ENCODE measurements at places on chromosomes 3 and 15.

DNA sequence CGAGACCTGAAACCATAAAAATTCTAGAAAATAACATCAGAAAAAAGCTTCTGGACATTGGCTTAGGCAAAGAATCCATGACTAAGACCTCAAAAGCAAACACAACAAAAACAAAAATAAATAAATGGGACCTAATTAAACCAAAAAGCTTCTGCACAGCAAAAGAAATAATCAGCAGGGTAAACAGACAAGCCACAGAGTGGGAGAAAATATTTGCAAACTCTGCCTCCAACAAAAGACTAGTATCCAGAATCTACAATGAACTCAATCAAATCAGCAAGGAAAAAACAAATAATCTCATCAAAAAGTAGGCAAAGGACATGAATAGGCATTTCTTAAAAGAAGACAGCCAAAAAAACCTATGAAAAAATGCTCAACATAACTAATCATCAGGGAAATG, 59.6 kb downstream of the DNAH12 start:
- no peaks in the 10 kb centered on the region for H3K4me1 ChIP-seq
- DNase-seq, result no peak
- H3K36me3 ChIP-seq, result no peaks in the 10 kb centered on the region
- H3K27me3 ChIP-seq, result peaks cover 13% of the 10 kb centered on the region
- H3K4me3 ChIP-seq, result no peak overlapping the region

DNA sequence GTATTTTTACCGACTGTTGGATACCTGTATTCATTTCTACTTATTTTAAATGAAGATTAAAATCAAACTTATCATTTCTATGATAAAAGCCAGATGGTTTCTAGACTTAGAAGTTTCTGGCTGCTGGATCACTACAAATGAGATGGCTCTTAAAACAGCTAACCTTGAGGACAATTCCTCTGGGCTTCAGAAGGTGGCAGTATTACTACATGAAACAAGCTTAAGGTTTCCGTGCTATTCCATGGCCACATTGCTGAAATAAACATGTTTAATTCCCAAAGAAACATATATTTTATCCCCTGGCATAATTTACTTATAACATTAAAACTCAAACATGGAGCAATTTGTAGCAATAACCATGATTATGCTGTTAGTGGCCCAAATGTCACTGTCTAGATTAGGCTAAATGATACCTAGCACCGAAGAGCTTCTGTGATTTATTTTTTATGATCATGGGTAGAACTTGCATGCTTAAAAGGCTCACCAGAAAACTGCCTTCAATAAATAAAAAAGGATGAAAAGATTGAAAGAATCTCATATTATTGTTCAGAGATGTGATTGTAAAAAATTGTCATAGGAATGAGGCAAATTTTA, 204.0 kb upstream of the NANOGP8 start:
- H3K4me1 ChIP-seq, result peaks cover 36% of the 10 kb centered on the region
- peak; percentile 25 for DNase-seq
- H3K36me3 ChIP-seq, result no peaks in the 10 kb centered on the region

GRCh38 chr15:48624700-48625099, 20.8 kb downstream of the FBN1 start:
- no peaks in the 10 kb centered on the region for H3K36me3 ChIP-seq
- H3K4me3 ChIP-seq, result no peak overlapping the region
- no peak overlapping the region for H3K27ac ChIP-seq
- peaks cover 3% of the 10 kb centered on the region for H3K27me3 ChIP-seq
- no peaks in the 10 kb centered on the region for H3K4me1 ChIP-seq

DNA sequence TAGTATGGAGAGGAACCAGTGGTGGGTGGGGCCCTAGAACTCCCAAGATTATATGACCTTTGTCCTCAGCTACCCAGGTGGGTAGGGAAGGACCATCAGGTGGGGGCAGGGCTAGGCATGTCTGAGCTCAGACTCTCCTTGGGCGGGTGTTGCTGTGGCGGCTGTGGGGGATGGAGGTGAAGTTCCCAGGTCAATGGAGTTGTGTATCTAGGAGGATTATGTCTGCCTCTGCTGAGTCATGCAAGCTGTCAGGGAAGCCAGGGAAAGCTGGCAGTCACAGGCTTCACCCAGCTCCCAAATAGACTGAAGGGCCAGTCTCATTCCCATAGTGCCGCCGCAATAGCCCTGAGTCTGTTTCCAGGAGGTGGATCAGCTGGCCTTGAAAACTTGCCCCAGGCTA, 139.7 kb upstream of the CFAP20DC start:
- H3K4me3 ChIP-seq, result no peak overlapping the region
- no peak overlapping the region for H3K27ac ChIP-seq
- DNase-seq, result no peak
- no peaks in the 10 kb centered on the region for H3K36me3 ChIP-seq

GRCh38 chr15:79962178-79962577, 8.8 kb downstream of the BCL2A1 start:
- H3K4me3 ChIP-seq, result no peak overlapping the region
- no peaks in the 10 kb centered on the region for H3K36me3 ChIP-seq
- peaks cover 3% of the 10 kb centered on the region for H3K27me3 ChIP-seq
- H3K4me1 ChIP-seq, result peaks cover 7% of the 10 kb centered on the region
- H3K27ac ChIP-seq, result no peak overlapping the region

GRCh38 chr3:72990701-72991395, 5.8 kb upstream of the PPP4R2 start:
- no peak for DNase-seq
- no peak overlapping the region for H3K4me3 ChIP-seq
- H3K27ac ChIP-seq, result no peak overlapping the region
- H3K36me3 ChIP-seq, result peaks cover 4% of the 10 kb centered on the region
- peaks cover 10% of the 10 kb centered on the region for H3K27me3 ChIP-seq

- H3K36me3 ChIP-seq, result no peaks in the 10 kb centered on the region
- no peak for DNase-seq
- no peak overlapping the region for H3K4me3 ChIP-seq
Observed at GRCh38 chr3:118559286-118559685, 475.4 kb downstream of the IGSF11 start.

DNA sequence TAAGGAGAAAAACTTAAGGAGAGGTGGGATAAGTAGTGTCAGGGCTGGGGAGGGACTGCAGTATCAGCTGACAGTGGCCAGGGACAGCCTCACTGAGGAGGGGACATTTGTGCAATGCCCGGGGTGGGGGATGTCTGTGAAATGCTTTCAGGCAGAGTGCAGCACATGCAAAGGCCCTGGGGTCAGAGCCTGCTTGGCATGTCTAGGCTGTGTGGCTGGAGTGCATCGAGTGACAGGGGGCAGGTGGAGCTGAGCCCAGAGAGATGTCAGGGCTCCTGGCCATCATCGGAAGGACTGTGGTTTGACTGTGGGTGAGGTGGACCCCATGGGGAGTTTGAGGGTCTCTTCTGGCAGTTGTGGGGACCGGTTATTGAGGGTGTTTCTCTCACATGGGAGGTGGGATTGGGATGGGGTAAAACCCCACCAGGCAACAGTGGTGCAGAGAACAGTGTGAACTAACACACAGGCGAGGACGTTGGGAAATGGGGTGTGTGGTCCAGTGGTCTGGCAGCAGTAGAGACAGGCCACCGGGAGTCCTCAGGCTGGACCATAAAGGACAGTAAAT, 61.2 kb downstream of the FBLN2 start:
- H3K27ac ChIP-seq, result peak overlapping the region; percentile 71
- peaks cover 5% of the 10 kb centered on the region for H3K36me3 ChIP-seq
- H3K4me3 ChIP-seq, result no peak overlapping the region
- H3K27me3 ChIP-seq, result peaks cover 13% of the 10 kb centered on the region
- no peak for DNase-seq

DNA sequence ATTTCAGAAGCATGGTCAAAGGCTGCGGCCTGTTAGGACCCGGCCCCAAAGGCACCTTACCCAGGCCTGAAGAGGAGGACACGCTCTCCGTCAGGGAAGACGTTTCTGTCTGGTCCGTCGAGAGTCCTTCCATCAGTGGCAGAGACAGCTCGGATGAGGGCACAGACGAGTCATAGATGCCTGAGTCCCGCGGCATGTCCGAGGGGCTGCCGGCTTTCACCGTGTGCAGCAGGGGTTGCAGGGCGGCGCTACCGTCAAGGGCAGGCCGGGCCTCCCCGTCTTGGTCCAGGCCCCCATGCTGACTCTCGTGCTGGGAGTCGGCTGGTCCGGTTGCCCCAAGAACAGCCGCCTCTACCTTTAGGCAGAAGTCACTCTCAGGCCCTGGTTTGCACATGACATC, 37.1 kb downstream of the SPATA12 start:
- H3K27me3 ChIP-seq, result no peaks in the 10 kb centered on the region
- no peak overlapping the region for H3K27ac ChIP-seq
- DNase-seq, result no peak
- H3K4me1 ChIP-seq, result peaks cover 38% of the 10 kb centered on the region
- H3K36me3 ChIP-seq, result peaks cover 84% of the 10 kb centered on the region

DNA sequence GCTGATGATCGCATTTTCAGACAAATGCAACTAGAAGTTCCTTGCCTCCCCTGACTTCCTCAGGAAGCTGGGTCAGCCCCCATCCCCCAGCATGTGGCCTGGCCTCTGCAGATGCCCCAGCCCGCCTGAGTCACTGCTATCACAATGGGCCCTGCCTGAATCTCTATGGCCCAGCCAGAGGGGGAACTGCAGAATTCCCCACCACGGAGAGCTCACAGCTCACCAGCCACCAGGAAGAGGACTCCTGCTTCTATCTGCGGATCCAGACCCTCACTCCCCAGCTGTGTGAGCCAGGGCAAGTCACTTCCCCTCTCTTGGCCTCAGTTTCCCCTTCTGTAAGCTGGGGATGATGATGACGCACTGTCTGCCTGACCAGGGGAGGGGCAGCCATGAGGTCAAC, 6.9 kb downstream of the PLXND1 start:
- no peaks in the 10 kb centered on the region for H3K36me3 ChIP-seq
- H3K4me3 ChIP-seq, result no peak overlapping the region
- peaks cover 98% of the 10 kb centered on the region for H3K4me1 ChIP-seq
- no peak for DNase-seq
- H3K27me3 ChIP-seq, result peaks cover 18% of the 10 kb centered on the region

GRCh38 chr15:99708563-99708962, 24.7 kb downstream of the LYSMD4 start:
- H3K4me3 ChIP-seq, result no peak overlapping the region
- H3K36me3 ChIP-seq, result peaks cover 31% of the 10 kb centered on the region
- peak overlapping the region; percentile 52 for H3K27ac ChIP-seq
- H3K27me3 ChIP-seq, result no peaks in the 10 kb centered on the region
- H3K4me1 ChIP-seq, result peaks cover 10% of the 10 kb centered on the region

- H3K27me3 ChIP-seq, result peaks cover 54% of the 10 kb centered on the region
- H3K4me1 ChIP-seq, result no peaks in the 10 kb centered on the region
- no peak overlapping the region for H3K4me3 ChIP-seq
- no peak for DNase-seq
Observed at GRCh38 chr3:10527295-10528001, 22.1 kb upstream of the ATP2B2 start.

DNA sequence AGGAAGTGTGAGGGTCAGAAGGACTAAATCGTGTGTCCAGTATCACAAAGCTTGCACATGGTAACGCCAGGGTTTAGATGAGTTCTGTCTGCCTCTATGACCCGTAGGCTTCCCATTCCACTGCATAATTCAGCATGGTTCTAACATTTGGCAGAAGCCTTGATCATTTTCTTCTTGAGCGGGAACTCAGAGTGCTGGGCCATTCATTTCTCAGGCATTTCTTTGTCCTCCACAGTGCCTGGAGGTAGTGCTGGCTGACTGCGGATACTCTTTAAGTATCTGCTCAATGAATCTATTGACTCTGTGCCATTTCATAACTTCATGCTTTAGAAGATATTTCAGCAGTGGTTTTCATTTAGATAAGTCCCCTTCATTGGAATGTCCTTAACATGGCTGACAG, 370.2 kb downstream of the EPHB1 start:
- peaks cover 4% of the 10 kb centered on the region for H3K27me3 ChIP-seq
- peaks cover 17% of the 10 kb centered on the region for H3K4me1 ChIP-seq
- no peak for DNase-seq
- H3K4me3 ChIP-seq, result no peak overlapping the region

DNA sequence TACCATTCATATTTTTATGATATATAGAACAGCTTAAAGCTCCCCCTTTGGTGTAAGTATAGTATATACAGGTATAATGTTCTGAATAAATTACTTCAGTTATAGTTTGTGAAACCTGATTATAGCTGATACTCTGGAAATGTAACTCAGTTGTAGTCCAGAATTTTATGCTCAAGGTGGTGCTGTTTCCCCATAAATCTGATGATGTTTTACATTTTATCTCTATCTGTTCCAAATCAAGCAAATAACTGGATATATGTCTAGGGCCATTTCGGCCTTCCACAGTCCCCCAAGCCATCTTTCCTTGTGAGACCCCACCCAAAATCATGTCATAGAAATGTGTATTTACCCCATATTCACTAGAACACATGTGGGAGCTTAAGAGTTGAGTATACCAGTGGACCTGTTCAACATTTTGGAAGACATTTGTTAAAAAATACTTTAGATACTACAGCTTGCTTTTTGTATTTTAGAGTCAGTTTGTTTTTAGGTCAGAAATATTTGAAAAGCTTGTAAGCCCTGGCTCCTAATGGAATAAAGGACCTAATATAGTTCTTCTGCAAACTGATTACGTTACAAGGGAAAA, 107.1 kb downstream of the ATG7 start:
- H3K27ac ChIP-seq, result peak overlapping the region; percentile 87
- peak; percentile 12 for DNase-seq
- H3K36me3 ChIP-seq, result peaks cover 14% of the 10 kb centered on the region
- H3K27me3 ChIP-seq, result no peaks in the 10 kb centered on the region
